ENCODE measurements at places on chromosomes 3 and 15.
A peak's percentile ranks its signal among the peaks of the same experiment; 100 is the strongest.

DNA sequence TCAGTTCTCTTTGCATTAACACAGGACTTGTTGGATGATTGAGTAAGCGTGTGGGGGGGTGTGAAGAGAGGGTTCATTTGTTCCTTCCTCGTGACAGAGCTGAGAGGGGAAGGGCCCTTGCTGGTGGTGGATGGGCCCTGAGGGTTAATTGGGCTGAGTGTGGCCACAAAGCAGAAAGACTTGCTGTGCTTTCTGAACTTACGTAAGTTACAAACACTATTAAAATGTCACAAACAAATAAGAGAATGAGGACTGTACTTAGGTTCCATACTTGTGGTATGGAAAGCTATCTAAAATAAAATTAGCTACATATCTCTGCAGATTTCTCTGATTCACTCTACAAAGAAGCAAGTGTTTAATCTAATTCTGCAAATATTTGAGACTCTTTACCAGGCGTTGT is 231.3 kb downstream of the LPP start:
- no peak for DNase-seq

- DNase-seq = no peak
These were observed 197.9 kb downstream of the TPRG1 start for GRCh38 chr3:189369636-189370035.

DNA sequence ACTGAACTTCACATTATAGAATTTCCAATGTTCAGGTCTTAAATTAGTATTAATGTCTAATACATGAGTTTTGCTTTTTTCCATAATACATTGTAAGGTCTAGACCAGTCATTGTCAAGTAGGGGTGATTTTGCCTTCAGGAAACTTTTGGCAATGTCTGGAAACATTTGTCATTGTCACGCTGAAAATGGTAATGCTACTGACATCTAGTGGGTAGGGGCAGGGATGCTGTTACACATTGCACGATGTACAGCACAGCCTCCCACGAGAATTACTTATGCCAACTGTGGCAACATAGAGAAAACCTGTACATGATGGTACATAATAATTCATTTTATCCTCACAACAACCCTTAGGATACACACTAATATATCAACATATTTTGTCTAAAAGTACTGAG is 384.1 kb downstream of the CADM2 start:
- no peak for DNase-seq

- no peak for DNase-seq
These were observed 29.0 kb upstream of the SLC2A2 start for GRCh38 chr3:171055336-171056178.

- DNase-seq = no peak
These were observed 777 bp downstream of the LOXL1 start for GRCh38 chr15:73927003-73927475.

GRCh38 chr3:183541235-183541655 is 14.3 kb downstream of the KLHL6 start:
- DNase-seq = no peak

- DNase-seq = no peak
These were observed 4.1 kb downstream of the CCDC191 start for GRCh38 chr3:114052216-114052615.

GRCh38 chr15:99424978-99425656 is 140.7 kb upstream of the MEF2A start:
- DNase-seq = peak; percentile 37

DNA sequence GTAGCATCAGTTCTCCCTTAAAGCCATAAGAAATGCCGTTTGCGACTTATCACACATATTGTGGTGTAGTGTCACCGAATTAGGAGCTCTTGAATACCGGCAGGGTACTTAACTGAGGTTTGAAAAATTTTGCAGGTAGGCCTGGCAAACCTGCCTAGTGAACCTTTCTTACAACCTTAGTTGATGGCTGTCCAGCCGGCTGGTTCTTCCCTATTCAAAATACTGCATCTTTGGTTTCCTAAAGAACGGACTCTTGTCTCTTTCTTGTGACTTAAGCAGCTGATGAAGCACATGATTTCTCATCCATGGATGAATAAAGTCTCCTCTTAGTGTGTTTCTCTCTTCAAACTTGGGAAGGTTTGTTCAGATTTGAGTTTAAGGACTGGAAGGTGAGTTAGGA is 1.5 kb downstream of the RAB7A start:
- DNase-seq = no peak

- no peak for DNase-seq
These were observed 473.5 kb upstream of the RGMA start for GRCh38 chr15:93562395-93563123.

DNA sequence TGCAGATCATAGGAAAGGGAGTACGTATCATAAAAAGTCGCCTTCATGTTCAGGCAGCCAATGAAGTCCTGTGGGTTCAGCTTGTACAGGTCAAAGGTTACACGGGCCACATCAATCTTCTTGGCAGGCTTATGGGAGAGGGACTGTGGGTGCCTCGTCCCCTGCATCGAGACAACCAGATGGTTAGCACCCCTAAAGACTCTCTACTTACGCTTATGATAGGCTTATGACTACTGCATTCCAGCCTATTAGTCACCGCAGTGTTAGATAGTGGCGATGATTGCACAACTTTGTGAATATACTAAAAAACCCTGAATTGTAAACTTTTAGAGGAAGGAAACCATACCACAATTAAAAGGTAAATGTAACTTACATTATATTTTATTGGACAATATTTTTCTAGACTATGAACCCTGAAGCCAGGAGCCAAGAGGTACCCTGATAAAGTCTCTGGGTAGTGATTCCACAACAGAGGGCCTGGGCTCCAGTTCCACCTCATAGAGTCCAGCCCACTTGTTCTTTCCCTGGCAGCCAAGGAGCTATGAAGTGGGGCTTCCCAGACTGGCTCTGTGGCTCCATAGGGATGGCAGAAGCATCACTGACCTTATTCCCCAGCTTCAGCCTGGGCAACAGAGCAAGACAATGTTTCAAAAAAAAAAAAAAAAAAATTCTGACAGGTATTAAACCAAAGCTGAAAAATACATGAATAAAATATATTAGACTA is 2.5 kb upstream of the FANCD2 start:
- no peak for DNase-seq

- no peak for DNase-seq
These were observed 99.9 kb upstream of the CCDC80 start for GRCh38 chr3:112740835-112741234.

DNA sequence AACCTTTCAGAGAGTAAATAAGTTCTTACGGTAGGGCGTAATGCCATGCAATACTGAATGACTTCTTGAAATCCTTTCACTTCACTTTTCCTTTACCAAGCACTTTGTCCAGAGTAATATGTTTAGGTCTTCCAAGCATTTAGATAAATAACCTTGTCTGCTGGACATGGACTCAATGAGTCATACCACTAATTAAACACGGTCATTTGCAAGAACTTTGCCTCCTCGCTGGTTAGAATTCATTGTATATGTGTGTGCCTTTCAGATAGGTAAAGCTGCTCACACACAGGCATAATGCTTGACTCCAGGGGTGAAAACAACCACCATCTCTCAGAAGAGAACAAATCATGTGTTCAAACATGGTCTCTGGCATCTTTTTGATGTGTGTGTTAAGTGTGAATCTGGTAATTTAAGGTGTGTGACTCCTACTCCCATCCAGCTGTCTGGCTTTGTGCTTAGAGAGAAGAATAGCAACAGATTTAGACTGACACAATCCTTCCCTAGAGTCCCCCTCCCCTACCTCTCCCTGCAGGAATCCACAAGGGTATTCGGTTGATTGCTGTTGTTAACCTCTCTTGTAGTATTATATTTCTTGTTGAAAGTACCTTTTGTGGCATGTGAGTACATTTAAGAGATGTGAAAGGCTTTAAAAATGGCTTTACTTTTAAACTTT is 419.0 kb downstream of the CNTN4 start:
- no peak for DNase-seq

- peak; percentile 64 for DNase-seq
These were observed 230.7 kb downstream of the BBX start for GRCh38 chr3:107753494-107753893.

DNA sequence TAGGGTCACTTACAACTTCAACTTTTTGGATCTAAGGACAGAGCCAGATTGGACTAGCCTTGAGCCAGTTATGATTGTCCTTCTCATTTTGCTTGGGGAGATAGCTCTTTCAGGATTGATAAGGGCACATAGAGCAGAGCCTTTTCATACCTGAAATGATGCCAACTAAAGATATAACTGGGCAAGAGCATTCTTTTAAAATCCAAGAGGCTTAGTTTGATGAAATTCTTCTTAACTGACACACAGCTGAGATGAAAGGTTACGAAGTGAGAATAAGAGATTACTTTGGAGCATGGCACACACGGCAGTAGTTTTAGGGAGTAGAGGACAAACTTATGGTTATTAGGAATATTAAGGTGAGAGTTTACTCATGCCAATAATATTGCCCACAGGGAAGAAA is 12.7 kb downstream of the CD200 start:
- DNase-seq = no peak

DNA sequence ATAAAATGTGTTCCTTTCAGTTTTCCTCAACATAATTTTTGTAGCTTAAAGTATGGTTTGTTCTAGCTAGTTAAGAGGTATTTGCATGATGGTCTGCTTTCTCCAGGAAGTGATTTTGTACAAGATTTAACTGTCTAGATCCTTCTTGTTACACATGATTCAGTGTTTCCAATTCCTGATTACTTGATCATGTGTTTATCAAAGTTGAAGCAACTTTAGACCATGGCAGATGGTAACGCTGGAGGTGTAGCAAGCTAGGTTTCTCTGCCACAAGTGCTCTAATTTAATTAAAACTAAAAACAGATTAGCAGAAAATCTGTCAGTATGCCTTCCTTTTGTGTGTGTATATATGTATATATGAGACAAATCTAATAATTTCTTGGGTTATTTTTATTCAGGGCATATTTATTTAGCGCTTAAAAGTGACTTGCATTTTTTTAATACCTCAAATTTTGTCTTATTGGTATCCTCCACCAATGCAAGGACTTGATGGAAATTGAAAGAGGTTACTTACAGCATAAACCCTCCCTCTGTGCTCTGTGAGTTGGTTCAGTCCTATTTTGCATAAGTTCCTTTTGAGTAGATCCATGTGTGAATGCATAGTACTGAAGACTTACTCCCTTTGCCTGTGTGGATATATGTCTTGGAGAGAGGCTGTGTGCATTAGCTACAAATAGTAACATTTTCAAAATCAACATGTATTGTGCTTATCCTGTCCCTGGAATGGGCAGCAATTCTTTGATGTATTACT is 157.3 kb upstream of the CGNL1 start:
- no peak for DNase-seq

DNA sequence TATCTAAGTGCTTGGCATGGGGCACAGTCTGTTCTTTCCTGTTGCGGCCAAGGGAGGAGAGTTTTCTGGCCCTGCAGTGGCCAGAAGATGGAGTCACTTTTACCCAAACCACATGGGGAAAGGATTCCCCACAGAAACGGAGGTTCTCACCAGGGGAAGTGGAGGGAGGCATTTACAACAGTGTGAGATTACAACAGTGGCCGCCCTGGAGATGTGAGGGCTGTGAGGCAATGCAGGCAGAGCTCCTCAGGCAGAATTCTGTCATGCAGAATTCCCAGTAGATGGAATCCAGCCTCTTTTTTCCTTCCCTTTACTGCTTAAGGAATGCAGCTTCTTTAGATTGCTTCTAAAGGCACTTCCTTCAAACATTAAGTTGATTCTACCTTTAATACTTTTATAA is 83.1 kb downstream of the CACNA1D start:
- no peak for DNase-seq

DNA sequence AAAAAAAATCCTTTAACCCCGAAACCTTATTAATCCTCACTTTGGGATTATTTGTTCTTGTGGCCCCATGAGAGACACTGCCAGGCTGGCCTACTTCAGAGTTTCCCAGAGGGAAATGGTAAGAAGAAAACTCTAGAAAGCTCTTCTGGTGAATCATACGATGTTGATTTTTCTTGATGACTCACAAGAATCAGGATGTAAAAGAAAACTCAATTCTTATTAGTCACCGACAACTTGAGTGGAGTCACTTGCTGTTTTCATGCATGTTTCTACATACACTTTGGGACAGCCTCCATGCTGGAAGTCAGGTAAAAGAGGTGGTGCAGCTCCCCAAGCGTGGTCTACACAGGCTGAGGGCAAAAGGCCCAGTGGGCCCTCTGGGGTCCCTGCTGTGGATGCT is 42.8 kb downstream of the MYO5C start:
- no peak for DNase-seq
